Left lung (tissue), 14 donors: ENCODE measurements at places on chromosomes 2 and 18. TPM values are rescaled to one million over a fixed set of nuclear protein-coding genes. Genes with fewer than 3 reads are reported as not detected.

ST8SIA5 gene
- total RNA-seq = 0.23 TPM

LRRFIP1 gene
- total RNA-seq = 123 TPM

TP53I3 gene
- 123 TPM for total RNA-seq

CYP26B1 gene
- total RNA-seq = 3.1 TPM

DNA sequence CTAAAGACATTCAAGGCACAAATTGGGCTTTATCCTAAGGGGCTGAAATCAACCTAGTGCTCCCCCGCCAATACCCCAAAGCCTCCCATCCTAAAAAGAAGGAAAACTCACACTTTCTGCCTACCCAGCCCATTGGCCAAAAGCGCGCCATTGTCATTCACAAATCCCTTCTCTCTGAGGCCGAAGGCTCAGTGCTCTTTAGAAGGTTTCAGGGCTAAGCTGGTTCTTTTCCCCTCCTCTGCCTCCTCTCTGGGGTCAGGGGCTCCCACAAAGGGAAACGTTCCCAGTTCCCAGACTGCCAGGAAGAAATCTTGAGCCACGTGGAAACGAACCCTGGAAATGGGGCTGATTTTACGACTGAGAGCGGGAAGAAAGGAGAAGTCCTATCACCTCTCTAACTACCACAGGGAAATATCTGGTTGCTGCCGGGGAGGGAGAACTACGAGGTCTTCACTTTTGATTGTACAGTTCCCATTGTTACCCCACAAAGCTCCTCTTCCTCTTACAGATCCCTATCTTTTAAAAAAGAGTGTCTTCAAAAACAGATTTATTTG, 1.7 kb upstream of the SKOR2 start:
- no peak overlapping the region for H3K4me3 ChIP-seq
- no peaks in the 10 kb centered on the region for H3K4me1 ChIP-seq
- no peak for DNase-seq

REG1B gene
- not detected for total RNA-seq

MFSD2B gene
- 0.31 TPM for total RNA-seq

TDRD15 gene
- total RNA-seq = not detected

SELENOI gene
- total RNA-seq = 34.4 TPM

DNA sequence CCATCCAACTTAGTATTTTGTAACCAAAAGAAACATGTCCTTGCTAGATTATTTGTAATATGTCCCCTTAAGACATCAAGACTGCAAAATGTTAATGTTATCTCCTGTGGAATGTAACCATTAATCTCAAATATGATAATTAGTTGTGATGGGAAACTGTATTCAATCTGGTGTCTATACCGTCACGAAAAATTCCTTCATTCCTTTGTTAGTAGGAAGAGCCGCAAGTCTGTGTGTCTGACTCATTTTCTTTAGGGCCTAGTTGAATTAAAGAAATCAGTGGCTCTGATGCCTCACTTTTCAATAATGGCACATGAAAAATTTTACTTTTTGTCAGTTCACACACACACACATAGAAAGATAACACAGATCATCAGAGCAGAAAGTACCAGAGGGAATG, 127.1 kb upstream of the CHAC2 start:
- no peaks in the 10 kb centered on the region for H3K4me1 ChIP-seq
- no peak overlapping the region for H3K27ac ChIP-seq
- H3K27me3 ChIP-seq = no peaks in the 10 kb centered on the region
- no peaks in the 10 kb centered on the region for H3K36me3 ChIP-seq

GRCh38 chr18:76345901-76346300, 149.1 kb downstream of the ZNF516 start:
- no peak for DNase-seq
- no peak overlapping the region for H3K4me3 ChIP-seq

DNA sequence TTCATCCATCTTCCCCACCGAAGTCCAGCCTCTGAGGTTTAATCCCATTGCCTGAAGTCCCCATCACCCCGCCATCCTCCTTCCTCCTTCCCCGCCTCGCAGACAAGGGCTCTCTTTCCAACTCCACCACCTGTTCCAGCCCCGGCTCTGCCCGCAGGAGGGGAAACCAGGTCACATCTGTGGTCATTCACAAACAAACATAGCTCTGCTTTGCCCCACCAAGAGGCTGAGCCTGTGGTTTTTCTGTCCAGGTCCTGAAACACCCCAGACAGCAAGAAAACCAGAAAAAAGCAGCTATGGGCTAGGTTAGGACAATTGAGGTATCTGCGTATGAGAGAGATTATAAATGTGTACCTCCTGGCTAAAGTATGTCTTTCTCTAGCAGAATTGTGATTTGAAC, 144.7 kb downstream of the GLI2 start:
- no peak for DNase-seq
- H3K27ac ChIP-seq = no peak overlapping the region
- no peaks in the 10 kb centered on the region for H3K27me3 ChIP-seq
- no peaks in the 10 kb centered on the region for H3K36me3 ChIP-seq
- H3K4me3 ChIP-seq = no peak overlapping the region
- H3K4me1 ChIP-seq = no peaks in the 10 kb centered on the region

VAMP5 gene
- total RNA-seq = 87.7 TPM
